ENCODE measurements at places on chromosomes 2 and 18.

DNA sequence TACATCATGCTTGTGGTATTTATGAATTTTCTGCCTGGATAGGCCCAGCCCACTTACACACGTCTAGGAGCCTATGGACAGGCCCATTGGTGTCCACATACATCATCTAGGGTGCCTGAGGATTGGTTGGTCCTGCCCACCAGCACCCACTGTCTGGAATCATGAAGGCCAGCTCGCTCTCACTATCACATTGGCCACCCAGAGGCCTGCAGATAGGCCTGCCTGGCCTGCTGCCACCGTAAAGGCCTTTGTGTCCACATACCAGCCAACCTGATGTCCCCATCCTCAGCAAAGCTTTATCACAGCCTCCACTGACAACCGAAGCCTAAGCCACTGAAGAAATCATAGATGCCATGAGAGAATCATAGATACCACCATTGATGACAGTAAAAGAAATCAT lies 40.2 kb downstream of the METTL21A start:
- DNase-seq, result no peak

- no peak for DNase-seq
Measured at GRCh38 chr2:10125842-10126631, 3.5 kb downstream of the RRM2 start.

GRCh38 chr2:233976690-233977294 lies 59.6 kb downstream of the TRPM8 start:
- DNase-seq, result peak; percentile 49

DNA sequence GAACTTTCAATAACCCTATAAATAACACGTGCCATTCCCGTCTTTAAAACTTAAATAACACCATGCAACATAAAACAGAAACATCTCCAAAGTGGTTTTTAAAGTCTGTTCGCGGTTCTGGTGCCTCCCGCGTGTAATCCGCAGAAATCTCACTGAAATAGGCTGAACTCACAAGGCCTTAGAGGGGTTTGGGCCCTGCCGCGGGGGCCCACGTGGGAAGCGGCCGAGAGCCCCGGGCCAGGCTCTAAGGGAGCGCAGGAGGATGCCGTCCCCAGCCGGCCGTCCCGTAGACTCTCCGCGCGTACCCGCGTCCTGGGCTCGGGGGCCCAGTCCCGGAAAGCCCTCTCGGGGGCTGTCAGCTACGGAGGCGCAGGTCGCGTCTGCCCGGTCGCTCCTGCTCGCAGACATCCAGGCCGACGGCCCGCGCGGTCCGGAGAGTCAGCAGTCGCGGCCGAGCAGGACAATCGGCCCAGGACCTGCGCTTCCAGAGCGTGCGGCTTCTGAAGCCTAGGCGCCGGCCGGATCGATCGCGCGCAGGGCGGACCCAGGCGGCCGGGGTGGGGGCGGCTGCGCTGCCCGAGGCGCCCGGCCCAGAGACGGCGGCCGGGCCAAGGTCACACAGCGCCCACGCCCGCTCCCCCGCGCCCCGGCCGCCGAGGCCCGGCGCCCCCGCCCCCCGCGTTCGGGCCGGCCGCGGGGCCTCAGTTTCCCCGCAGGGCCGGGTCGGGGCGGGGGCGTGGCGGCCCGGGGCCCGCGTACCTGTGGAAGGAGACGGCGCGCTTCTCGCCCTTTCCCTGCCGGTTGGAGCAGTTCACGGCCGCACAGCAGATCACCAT lies 558 bp downstream of the THAP4 start:
- peak; percentile 66 for DNase-seq

DNA sequence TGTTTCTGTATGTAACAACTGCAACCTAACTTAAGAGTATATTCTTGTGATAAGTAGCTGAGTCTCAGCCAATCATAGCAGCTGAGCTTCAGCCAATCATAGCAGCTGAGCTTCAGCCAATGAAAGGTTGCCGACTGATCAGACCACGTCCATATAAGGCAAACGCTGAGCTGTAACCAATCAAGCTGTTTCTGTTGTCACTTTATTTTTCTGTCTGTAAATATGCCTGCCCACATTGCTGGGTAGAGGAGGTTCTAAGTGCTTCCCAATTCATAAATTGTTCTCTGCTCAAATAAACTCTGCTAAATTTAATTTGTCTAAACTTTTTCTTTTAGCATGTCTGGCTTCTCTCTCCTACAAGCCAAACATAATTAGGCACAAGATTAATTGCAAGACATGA lies 231.5 kb upstream of the TCF4 start:
- no peak for DNase-seq

GRCh38 chr18:61935362-61935761 lies 42.6 kb upstream of the RNF152 start:
- peak; percentile 31 for DNase-seq
